ENCODE measurements at places on chromosomes 13 and 19.

DNA sequence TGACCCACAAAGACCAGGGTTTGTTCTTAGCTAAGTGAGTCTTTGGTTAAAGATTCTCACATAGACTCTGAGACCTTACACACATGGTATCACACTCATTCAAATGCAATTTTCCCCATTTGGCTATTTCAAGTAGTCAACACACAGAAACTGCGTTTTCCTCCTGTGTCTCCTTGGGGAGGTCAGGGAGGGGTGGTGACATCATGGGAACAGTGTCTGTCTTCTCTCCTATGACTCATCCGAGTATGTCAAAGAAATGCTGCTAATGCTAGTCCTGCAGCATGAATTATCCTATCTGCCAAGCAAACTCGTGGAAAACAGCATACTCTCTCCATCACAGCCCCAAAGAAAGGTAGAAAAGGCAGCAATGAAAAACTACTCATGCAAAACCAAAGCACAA, 100.2 kb downstream of the ENOX1 start:
- DNase-seq, result peak; percentile 47

DNA sequence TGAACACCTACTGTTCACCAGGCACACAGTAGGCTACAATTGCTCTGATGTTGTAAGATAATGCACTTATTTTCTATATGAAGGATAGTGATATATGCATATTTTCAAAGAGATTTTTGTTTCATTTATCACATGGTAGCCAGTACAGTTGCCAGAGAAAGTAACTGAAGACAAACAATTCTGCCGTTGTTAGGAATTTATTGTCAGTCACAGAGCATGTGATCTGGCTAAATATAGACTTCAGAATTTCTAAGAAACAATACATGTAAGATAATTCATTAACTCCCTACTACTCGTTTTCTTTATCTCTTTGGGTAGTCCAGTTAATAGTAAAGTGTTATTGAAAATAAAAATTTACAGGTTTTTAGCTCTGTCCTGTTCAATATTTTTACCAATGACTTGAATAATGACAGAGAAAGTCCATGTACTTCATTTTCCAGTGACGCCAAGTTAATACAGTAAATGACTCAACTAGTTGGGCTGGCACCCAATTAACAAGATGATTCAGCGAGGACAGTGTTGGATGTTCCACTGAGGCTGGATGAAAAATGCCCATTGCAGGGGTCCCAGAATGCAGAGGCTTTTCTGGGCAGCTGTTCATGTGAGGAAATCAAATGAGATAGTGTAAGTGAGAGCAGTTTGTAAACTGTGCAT, 35.6 kb downstream of the GJA3 start:
- no peak for DNase-seq

DNA sequence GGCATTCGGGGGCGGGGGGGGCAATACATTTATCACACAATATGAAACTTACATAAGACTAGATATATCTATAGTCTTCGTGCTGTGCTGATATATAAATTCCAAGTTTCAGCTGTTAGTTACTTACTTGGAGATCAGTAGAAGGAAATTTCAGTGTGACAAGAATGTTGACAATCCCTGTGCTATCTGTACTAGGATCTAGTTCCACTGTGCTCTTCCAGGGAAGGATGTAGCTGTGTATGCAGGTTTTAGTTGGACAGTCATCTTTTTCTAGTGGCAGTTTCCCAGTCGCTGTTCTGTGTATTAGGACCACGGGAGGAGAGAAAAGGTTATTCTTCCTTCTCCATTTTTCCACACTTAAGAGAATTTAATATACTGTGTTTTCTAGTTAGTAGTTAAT, 3.2 kb upstream of the TRIM13 start:
- no peak for DNase-seq

DNA sequence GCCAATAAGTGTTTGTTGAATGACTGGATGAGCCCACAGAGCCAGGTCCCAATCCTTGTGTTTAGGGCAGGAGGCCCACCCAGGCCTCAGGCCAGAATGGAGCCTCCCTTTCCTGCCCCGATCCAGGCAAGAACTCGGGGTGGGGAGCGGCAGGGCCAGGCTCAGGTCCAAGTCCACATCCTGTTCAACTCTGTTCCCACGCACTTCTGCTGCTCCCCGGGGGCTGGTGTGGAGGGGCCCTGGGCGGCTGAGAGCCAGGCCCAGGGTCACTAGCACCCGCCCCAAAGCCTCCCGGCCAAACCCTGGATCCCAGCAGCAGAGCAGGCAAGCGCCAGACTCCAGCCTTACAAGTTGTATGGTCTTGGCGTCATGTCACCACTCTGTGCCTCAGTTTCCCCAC, 8.0 kb downstream of the ANGPTL8 start:
- no peak for DNase-seq

GRCh38 chr19:49590971-49591730, at the start of gene PRR12:
TSS of gene PRR12 (plus strand) at chr19:49591182. CDS start at chr19:49591655, 473 bp downstream.
- peak; percentile 34 for DNase-seq

- no peak for DNase-seq
Measured at GRCh38 chr13:31772231-31772630, 32.9 kb downstream of the RXFP2 start.

DNA sequence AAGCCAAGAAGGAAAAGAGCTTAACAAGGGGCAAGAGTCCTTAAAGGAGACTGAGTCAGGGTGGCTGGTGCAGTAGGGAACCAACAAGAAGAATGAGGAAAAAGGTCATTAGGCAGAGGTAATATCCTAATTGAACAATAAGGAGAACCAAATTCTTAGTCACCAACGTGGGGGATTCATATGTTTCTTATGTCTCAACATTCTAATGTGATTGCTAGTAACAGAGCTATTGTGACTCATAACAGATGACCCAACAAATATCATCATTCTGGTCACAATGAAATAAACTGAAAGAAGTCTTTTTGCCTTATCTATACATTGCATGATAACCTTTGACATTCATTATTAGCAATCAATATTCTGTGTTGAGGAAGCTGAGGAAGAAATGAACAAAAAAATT, 101.6 kb downstream of the RAP2A start:
- DNase-seq, result no peak

DNA sequence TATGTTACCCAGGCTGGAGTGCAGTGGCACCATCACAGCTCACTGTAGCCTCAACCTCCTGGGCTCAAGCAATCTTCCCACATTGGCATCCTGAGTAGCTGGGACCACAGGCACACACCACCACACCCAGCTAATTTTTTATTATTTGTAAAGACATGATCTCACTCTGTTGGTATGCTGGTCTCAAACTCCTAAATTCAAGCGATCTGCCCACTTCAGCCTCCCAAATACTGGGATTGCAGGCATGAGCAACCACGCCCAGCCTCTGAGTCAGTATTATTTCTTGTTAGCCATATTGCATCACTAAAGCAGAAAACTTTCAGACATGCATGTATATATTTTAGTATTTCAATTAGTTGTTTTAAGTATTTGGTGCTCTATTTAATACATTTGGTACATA, 376.4 kb downstream of the GPC6 start:
- DNase-seq, result peak; percentile 80

GRCh38 chr19:53328967-53329366, 4.6 kb upstream of the ZNF845 start:
- no peak for DNase-seq

- no peak for DNase-seq
Measured at GRCh38 chr19:21593502-21593901, 88.1 kb downstream of the ZNF429 start.

- DNase-seq, result peak; percentile 98
Measured at GRCh38 chr13:113410472-113411201, 42.7 kb downstream of the ADPRHL1 start.

DNA sequence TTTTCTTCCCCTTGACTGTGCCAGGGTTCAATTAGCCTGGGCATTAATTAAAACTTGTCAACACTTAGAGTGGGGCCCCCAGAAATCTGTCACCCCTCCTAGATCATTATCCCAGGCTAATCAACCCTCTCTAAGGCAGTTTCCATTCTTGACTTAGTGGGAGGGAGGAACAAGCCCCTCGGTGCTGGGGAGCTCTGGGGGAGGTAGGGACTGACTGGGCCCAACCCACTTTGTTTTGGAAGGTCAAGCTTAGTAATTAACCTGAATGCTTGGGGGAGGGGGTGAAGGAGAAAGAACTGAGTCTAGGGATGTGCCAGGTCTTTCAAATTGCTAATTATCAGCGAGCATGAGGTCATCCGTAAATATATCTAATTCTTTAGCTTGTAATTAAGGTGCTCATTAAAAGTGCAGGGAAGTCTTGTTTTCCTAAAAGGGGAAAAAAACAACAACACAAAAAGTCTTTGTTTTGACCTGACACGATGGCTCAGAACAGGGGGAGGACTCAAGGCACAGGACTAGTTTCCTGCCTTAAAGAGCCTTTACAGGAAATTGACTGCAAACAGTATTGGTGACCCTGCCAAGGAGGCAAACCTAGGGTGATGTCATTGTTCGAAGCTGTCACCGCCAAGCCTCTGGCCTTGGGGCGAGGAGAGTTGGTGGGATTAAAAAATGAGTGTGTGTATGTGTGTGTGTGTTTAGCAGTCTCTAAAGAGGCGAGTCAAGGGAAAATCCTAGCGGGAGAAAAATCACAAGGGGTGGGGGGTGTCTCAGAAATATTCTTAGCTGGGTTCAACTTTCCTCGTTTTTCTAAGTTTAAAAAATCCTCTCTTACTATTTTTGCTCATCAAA, 19.4 kb downstream of the ACTN4 start:
- peak; percentile 68 for DNase-seq

DNA sequence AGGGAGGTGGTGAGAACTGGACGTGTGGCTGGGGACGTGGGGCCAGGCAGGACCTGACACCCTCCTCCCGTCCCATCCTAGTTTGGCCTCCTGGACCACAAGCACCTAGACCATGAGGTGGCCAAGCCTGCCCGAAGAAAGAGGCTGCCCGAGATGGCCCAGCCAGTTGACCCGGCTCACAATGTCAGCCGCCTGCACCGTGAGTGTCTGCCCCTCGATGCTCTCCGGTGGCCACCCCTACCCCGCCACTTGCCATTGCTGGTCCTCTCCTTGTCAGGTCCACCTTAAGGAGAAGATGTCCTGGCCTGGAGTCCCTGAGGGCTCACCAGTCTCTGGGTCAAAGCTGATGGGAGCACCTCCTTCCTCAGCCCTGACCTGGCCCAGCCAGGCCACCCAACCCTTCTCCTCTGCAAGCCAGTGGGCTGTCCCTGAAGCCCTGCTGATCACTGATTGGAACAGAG, 2.2 kb downstream of the ANGPTL4 start:
- no peak for DNase-seq

DNA sequence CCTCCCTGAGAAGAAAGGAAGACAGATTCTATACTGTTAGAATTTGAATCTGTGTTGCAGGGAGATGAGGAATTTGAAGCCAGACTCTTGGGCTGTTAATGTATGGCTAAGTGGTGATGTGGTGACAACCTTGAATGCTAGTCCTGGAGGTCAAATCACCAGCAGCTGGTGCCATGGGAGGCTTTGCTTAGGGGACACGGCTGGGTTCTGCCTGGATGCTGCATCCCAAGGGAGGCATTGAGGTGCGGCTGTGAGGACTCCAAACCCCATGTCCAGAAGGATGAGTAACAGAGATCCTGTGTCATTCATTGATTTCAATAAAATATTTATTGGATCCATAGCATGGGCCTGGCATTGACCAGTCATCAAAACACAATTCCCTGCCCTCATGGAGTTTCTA, 42.3 kb downstream of the RFX2 start:
- no peak for DNase-seq

DNA sequence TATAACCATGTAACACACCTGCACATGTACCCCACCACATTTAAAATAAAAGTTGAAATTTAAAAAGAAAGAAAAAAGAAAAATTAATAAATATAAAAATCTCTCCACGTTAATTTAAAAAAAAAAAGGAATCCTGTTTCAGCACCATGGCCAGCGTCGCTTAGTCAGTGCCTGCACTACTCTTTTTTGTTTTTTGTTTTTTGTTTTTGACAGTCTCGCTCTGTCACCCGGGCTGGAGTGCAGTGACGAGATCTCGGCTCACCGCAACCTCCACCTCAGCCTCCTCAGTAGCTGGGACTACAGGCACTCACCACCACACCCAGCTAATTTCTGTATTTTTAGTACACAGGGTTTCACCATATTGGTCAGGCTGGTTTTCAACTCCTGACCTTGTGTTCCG, 835.9 kb downstream of the UQCRFS1 start:
- no peak for DNase-seq

DNA sequence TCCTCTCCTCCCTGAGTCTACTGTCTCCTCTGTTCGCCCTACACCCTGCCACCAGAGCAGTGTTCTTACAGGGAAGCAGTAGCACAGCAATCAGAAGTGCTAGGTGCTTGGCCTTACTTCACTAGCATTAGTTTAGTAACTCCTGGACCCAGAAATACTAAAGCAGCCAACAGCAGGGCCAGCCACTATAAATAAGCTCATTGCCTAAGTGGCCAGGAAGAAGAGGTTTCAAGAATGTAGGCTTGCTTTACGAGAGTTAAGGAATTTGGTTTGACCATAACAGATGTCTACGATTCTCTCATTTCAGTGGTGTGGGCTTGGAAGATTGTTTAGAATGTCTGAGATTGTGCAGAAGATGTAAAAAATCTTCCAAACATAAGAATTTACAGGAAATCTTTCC, 103.3 kb downstream of the ZAR1L start:
- DNase-seq, result no peak

DNA sequence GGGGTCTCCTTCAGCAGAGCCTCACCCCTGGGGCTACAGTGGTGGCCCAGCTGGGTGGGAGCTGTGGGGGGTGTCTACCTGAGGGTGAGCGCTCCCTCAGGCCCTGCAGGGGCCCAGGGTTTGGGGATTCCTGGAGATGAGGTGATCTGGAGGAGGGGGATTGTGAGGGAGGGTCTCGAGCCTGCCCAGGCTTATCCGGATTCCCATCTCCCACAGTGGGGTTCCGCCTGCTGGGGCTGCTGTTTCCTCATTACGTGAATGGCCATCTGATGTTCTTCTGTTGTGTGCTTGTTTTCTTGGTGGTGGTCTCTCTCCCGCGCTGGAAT, 4.4 kb downstream of the PPP1R37 start:
- no peak for DNase-seq

DNA sequence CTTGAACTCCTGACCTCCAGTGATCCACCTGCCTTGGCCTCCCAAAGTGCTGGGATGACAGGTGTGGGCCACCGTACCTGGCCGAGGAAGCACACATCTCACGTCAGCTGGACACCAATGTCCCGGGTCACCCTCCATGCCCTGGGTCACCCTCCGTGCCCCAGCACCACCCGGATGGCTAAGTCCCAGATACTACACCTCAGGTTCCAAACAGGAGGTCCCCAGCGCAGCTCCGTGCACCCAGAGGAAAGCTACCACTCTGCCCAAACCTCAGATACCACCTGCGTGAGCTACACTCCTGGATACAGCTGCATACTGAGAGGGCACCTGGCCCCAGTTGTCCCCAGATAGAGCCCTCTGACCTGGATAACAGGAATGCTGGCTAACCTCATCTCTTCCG, 14.0 kb downstream of the LRRC4B start:
- no peak for DNase-seq

Data from RCC 7860 (cell line).